ENCODE measurements at places on chromosomes 12 and 14. TPM values are rescaled to one million over a fixed set of nuclear protein-coding genes. Genes with fewer than 3 reads are reported as not detected.

C14orf132 gene
- 6.0 TPM for total RNA-seq

ANKRD33 gene
- 0.08 TPM for total RNA-seq

TSPAN19 gene
- not detected for total RNA-seq

HELB gene
- 0.80 TPM for total RNA-seq

CLEC9A gene
- not detected for total RNA-seq

Data from A549 treated with AZD2906 at 1 μM for 4 hours (cell line).